ENCODE measurements at places on chromosomes 16 and 17.

DNA sequence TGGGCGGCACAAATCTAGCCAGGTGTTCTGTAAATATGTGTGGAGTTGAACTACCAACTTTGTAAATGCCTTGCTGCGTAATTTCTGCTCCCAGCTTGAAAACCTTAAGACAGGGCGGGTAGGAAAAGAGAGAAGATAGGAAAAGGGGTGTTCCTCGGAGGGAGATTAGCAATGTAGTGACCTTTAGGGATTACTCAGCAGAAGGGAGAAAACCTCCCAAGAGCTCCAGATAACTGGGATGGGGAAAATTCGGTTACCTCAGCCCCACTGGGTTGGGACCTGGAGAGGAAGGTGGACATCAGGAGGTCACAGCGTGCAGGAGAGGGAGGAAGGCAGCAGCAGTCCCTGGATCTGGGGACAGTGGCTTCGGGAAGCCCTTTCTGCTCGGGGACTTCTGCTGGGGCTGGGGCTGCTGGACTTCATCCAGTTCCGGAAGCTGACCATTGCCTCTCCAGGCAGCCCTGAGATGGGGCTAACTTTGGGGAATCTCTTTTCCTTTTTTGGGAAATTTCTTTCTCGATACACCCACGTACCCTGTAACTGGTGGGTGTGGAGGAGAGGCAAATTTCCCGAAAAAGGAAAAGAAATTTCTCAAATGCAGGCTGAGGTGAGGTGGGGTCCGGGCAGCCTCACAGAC lies 39.2 kb downstream of the MPRIP start:
- DNase-seq: no peak

DNA sequence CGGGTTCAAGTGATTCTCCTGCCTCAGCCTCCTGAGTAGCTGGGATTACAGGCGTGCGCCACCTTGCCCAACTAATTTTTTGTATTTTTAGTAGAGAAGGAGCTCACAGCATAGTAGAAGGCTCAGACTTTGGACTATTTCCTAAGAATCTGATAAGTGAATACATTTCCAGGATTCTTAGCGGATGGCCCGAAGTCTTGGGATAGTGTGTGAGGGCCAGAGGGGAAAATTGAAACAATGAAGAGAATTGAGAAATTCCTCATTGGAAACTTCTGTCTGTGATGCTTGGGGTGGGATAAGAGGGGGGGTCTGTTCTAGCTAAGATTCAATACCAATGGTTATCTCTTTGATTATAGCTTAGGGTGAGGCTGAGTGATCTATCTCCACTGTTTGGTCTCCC lies 183.3 kb downstream of the MSI2 start:
- DNase-seq: no peak

DNA sequence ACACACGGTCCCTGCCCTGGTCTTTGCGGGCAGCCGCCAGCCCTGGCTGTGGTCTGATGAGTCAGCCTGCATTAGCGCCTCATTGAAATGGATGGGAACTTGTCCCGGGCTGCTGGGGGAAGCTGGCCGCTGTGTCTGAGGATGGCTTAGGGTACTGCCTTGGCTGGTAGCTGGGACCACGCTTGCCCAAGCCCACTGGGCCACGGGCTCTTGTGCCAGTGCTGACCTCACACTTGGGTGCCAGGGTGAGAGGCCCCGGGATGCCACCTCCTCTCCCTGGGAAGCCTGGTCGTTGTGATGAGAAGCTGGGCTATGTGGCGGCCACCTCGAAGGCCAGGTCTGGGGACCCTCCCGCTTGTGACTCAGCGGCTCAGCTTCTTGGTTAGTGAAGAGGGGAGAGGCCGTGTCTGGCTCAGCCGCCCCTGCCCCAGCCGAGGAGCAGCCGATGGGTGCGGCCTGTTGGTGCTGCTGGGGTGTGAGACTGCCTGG lies 10.7 kb downstream of the CACNA1H start:
- DNase-seq: peak; percentile 16

DNA sequence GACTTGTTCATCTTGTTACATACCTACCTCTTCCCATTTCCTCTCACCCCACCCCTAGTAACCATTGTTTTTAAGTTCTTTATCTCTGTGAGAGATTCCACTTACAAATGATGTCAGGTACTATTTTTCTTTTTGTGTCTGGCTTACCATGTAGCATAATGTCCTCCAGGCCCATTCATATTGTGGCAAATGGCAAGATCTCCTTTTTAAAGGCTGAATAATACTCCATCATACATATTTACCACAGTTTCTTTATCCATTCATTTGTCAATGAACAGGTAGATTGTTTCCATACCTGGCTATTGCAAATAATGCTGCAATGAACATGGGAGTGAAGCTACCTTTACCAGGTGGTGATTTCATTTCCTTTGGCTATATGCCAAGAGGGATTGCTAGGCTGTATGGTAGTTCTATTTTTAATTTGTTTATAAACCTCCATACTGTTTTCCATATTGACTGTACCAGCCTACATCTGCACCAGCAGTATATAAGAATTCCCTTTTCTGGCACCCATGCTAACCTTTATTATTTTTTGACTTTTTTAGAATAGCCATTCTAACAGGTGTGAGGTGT lies 53.9 kb downstream of the NSRP1 start:
- no peak for DNase-seq

DNA sequence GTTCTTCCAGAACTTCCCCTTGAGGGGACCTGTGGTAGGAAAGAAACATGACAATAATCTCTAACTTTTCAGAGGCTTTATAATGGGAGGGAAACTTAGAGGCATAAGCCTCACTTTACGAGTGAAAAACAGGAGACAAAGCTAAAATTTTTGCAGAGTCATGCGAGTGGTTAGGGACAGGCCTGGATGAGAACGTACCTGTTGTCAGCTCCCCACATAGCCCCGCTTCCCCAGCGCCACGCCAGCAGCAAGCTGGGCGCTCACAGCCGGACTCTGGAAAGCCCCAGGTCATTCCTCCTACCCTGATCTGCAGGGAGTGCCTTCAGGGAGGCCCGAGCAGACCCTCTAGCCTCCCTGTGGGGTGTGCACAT lies 53.6 kb downstream of the LDHD start:
- no peak for DNase-seq

DNA sequence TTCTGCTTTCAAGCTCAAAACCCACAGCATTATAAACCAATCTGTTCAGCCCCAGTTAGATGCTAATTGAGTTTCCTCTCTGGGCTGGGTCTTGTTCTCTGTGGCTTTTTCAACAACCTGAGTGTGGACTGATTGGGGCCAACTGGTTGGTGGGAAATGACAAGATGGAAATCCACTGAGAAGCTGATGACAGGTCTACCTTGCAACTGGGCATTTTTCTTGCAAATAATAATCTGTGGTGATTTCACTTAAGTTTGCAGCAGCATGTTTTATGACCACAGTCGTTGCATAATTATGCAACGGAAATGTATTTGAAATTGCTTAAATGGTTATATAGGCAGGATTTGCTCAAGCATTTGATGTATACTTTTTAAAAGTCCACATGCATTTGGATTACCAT lies 69.9 kb downstream of the AKAP1 start:
- no peak for DNase-seq

DNA sequence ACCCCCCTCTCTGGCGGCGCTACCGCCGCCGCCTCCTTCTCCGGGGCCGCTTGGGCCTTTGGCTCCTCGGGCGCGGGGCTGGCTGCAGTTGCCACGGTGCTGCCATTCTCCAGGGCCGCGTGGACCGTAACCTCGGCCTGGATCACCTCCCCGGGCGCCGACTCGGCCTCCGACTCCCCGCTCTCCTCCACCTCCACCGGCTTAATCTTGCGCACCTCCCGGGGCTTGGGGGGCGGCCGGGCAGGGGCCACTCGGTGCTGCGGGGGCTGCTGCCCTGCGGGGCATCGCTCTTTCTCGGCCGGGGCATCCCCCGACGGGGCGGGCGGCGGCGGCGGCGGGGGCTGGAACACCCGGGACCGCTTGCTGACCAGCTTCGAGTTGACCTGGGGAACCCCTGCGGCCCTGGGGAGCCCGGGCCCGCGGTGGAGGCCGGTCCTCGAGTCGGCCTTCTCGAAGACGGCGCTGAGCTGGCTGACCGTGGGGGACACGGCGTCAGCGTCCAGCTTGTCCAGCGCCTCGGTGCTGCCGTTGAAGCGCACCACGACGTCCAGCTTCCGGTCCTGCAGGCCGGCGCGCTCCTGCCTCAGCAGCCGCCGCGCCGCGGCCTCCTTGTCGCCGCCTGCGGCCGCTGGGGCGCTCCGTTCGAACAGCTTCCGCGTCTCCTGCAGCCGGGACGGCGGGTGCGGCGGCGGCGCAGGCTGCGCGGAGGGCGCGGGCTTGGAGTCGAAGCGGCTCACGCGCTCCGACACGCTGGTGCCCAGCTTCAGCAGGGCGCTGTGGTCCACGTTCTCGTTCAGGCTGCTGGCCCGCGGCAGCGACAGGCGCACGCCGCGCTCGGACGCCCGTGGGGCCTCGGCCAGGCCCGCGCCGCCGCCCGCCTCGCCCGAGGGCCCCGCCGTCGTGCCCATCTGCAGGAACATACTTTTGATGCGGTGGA lies 792 bp downstream of the PPP1R9B start:
- peak; percentile 41 for DNase-seq

DNA sequence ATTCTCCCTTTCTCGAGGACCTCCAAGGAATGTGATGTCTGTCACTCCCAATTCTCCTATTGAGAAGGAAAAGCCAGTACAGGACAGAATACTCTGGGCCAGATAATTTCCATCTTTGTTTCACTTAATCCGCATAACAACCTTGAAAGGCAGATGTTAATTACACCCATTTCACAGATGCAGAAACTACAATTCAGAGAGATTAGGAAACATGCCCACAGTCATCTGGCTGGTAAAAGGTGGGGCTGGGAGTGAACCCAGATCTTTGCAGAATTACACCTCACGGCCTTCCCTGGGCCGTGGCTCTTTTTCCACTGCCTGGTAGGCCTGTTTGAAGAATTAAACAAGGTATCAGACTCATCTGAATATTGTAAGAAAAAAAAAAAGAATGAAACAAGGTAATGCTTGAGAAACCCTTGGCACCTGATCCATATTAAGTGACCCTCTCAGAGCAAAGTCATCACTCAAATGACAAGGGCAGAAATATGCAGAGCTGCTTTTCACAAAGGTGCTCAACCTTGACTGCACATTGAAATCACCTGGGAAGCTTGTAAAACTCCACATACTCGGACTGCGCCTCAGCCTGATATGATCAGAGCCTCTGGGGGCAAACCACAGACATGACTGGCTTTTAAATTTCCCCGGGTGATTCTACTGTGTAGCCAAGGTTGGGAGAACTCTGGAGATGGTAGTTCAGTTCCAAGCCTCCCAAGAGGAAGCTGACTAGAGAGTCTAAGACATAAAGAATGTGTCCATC lies 16.6 kb upstream of the G6PC1 start:
- DNase-seq: no peak

- no peak for DNase-seq
These were observed 7.2 kb upstream of the MTMR4 start for GRCh38 chr17:58521680-58522079.

DNA sequence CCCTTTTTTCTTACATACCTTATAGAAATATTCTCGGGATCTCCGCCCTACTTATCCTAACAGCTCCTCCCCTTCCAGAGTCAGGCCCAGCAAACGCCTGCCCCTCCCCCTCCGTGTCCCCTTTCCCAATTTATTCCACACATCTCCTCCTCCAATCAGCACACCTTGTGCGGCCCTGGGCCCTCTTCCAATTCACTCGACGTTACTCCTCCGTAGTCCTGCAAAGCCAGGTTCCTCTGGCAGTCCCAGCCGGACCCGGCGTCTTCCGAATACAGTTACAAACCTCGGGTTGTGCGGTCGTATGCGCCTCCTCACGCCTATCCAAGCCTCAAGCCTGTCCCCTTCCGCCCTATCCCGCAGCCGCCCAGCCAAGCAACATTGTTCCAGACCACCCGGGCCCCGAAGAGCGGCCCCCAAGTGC lies 677 bp downstream of the CBX1 start:
- peak; percentile 64 for DNase-seq

DNA sequence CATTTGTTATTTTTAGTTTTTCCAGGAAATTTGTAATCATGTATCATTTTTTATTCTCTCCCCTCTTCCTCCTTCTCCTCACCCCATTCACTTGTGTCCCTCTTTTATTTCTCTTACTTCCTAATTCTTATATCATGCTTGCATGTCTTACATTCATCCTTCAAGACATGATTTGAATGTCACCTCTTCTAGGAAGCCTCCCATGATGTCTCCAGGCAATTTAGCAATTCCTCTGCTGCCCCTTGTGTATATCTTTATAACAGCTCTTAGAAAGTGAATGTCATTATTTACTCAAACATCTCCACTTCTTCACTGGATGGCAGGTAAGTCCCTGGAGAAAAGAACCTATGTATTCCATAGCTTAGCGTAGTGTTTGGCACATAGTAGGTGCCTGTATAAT lies 7.8 kb downstream of the HNF1B start:
- DNase-seq: no peak

GRCh38 chr17:6641247-6641863 lies 495 bp downstream of the TXNDC17 start:
- DNase-seq: no peak

DNA sequence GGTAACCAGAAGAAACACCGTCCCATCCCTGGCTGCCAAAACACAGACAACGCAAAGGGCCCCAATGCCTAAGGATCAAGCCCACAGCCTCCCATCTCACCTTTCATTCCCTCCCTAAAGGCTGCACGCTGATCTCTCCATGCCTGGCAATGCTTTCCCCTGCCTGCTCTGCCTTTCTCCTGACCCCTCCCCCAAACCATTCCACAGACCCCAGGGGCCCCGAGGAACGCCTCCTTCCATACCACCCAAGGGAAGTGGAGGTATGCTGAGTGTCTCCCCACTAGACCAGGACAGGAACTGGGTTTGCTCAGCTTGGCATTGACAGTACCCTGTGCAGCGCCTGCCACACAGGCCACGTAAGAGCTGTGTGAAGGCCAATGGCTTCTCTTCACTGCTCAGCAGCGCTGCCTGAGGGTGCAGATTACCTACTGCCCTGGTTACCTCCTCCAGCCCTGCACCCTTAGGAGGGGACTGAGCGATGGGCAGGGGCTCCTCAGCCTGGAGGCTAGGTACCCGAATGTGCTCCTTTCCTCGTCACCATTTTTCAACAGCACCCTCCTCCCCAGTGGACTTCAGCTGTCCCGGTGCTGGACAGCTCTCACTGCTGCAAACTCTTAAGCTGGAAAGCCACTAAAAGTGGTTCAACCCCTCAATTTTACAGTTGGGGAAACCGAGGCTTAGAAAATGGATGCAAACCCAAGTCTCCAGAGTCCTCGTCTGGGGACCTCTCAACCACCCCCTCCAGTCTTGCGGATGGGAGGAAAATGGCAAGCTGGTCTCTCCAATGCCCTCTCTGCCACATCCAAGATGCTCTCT lies 45.0 kb downstream of the SRCIN1 start:
- DNase-seq: peak; percentile 27

- no peak for DNase-seq
These were observed 13.0 kb downstream of the C16orf87 start for GRCh38 chr16:46817961-46818360.

GRCh38 chr16:87864331-87864989 lies 4.8 kb downstream of the SLC7A5 start:
- DNase-seq: no peak

DNA sequence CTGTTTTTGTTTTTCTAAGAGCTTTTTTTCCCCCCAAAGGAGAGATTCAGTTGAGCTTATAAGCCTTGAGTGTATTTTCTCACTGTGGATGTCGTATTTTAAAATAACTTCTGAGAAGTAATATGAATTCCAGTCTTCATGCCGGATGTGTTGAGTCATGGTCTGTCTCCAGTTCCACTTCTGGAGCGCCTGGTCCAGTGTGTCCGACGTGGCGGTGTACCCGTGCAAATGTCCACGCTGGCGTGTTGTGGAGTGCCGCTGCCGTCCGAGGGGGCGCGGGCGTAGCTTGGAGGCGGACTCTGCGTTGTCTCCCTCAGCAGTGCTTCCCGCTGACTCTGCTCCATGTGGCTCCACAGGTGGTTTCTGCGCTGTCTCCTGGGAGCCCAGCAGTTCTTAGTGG lies 60.9 kb upstream of the ZNF750 start:
- DNase-seq: peak; percentile 37

All from fibroblast of skin of abdomen (primary cell).